ENCODE measurements at places on chromosomes 16 and 17. TPM values are rescaled to one million over a fixed set of nuclear protein-coding genes. Genes with fewer than 3 reads are reported as not detected.

Gene OR3A2
- not detected for total RNA-seq

DNA sequence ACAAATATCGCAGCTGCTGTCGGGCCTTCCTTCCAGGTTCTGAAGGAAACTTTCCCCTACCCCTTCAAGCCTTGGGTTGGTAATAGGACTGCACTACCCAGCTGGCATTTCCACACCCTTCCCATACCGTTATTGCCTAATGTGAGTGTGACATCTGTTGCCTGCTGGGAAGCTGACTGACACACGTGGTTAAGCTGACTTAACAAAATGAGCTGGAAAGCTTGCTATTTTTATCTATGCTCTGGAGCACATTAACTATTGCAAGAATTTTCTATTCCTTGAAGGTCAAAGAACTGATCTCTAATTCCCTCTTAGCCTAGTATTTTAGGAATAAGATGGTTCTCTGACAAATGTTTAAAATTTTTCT is 79.5 kb downstream of the PMP22 start:
- no peak for DNase-seq

GRCh38 chr17:8031950-8032349 is 6.9 kb upstream of the ALOX15B start:
- no peak for DNase-seq

- no peak for DNase-seq
Measured at GRCh38 chr17:6286233-6286632, 148.7 kb downstream of the AIPL1 start.

Measured in Peyer's patch (tissue), 4 donors.